ENCODE measurements at places on chromosomes 3 and 15.

DNA sequence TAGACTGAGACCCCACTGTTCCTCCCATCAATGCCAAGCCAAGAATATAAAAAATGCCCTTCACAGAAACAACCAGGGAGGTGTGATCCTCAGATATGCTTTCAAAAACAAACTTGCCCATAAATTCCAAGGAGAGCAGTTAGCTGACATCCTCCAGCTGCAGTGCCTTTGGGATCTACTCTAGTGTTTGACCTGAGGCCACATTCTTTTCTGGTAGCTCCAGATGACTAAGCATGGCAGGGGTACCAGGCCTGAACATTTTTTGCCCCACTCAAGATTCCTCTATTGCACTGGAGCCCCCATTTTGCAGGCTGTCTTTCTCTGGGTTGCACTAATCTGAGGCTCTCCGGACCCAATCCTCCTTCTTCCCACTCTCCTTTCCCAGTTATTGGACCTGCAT lies 27.9 kb upstream of the ACP3 start:
- no peak for DNase-seq

DNA sequence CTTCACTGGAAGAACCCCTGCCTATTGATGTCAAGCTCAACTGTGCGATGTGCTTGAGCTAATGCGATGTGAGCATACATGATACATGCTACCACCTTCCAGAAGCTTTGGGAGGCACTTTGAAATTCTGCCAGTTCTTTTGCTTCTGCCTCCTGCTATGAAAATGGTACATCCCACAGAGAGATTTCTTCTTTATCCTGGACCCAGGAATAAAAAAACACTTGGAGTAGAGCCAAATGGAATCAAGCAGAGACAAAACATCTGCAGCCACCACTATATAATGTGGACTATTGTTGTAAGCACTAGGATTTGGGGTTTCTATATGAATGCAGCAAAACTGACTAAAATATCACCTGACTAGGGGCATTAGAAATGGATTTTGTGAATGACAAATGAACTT lies 119.9 kb upstream of the GAP43 start:
- no peak for DNase-seq

- DNase-seq = no peak
Measured at GRCh38 chr3:16286161-16286560, 21.1 kb downstream of the OXNAD1 start.

- DNase-seq = no peak
Measured at GRCh38 chr15:67543348-67543718, 830 bp downstream of the MAP2K5 start.

GRCh38 chr15:94263341-94264273 lies 32.2 kb downstream of the MCTP2 start:
- peak; percentile 81 for DNase-seq

DNA sequence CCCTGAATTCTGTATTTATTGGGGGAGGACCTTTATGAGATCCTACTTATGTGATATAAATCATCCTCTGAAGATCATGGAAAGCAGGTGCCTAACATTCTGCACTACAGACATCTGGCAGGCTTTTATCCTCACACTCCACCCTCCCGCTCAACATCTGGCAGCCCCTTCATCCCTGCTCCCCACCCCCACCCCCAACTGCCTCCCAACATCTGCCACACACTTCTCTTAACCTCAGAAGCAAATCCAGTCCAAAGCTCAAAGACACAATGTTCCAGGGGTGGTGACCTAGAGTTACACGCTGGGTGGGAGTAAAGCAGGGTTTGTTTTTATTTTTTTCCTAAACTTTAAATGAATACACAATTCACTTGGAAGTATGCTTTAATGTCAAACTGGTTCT lies 184.5 kb upstream of the ATP11B start:
- DNase-seq = no peak

Data from AG10803 (cell line).